ENCODE measurements at places on chromosomes 7 and 10. TPM values are rescaled to one million over a fixed set of nuclear protein-coding genes. Genes with fewer than 3 reads are reported as not detected.

The FEZF1 gene
- total RNA-seq, result not detected

The ECHDC3 gene
- total RNA-seq, result 9.0 TPM

The CYP2C19 gene
- not detected for total RNA-seq

The SMKR1 gene
- total RNA-seq, result 13.3 TPM

The ARL5B gene
- total RNA-seq, result 12.9 TPM

The SLC13A1 gene
- not detected for total RNA-seq

All from A549 treated with DMSO at 1 μM for 4 hours (cell line).